Caco-2 (cell line): ENCODE measurements at places on chromosomes 7 and 10.

DNA sequence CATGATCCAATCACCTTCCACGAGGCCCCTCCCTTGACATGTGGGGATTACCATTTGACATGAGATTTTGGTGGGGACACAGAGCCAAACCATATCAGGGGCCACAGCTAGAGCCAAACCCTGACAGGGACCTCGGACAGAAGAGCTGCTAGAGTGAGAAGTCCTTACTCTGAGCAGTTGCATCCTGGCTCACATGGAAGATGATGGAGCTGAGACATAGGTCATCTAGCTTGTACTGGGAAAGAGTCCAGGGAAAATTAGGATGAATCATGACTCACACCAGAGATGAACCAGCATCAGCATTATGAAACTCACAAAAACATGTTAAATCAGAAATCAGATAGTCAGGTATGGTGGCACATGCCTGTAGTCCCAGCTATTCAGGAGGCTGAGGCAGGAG is 12.8 kb upstream of the FMC1 start:
- no peak for DNase-seq

GRCh38 chr7:85851571-85852193 is 664.8 kb upstream of the SEMA3D start:
- DNase-seq = peak; percentile 17

DNA sequence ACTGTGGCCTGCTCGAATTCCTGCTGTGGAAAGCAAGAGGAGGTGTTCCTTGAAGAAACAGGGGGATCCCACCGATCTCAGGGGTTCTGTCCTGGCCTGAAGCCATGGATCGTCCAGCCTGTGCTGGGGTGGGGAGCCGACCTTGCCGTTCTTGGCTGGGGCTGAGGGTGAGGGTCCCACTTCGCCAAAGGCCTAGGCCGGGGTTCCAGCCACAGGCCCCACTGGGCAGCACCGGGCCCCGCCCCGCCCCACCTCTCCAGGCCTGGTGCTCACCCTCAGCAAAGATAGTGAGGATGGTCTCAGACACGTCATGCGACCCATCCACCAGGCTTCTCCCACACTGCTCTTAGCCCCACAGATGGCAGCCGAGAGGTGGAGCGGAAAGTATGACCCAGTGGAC is 51.4 kb upstream of the ZNF716 start:
- no peak for DNase-seq

DNA sequence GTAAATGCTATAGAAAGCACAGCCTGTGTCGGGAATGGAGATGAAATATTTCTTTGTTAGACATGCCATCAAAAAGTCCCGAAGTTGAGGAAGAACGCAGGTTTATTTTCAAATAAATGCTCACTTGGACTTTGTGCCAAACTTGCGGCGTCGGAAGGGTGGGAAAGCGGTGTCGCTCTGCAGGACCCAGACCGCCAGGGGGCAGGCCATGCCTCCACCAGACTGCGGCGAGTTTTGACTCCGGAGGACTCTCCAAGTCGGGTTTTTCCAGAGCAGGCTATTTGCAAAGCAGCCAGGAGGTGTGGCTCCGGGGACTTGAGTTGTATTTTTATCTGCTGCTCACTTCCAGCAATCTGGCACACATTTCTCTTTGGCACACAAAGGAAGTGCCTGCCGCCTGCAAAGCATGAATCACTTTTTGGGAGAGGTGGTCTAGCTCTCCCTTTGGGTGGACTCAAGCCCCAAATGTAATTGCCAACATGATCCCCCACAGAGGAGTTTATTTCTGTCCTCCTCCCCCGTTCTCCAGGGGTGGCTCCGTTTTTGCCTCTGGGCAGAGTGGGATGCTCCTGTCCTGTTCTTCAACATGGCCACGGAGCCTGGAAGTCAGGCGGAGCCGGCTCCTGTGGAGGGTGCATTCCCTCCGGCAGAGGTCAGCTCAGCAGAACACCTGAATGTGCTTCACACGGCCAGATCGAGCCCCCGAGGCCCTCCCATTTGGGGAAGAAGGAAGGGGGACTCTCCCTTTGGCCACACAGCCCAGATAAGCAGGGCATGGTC is 82.3 kb upstream of the GPR26 start:
- DNase-seq = peak; percentile 67

GRCh38 chr10:132329565-132330485 is 2.2 kb upstream of the LRRC27 start:
- DNase-seq = no peak

- no peak for DNase-seq
These were observed 495.2 kb downstream of the GLRX3 start for GRCh38 chr10:130631142-130632096.

- DNase-seq = no peak
These were observed 83.0 kb downstream of the SGMS1 start for GRCh38 chr10:50540826-50541122.
